ENCODE measurements at places on chromosomes 3 and 15.

- DNase-seq = no peak
Observed at GRCh38 chr15:60479361-60480110, 594 bp upstream of the ICE2 start.

- no peak for DNase-seq
Observed at GRCh38 chr3:129567939-129568338, 25.0 kb downstream of the H1-8 start.

- DNase-seq = peak; percentile 49
Observed at GRCh38 chr15:56042982-56043980, 49.9 kb upstream of the NEDD4 start.

DNA sequence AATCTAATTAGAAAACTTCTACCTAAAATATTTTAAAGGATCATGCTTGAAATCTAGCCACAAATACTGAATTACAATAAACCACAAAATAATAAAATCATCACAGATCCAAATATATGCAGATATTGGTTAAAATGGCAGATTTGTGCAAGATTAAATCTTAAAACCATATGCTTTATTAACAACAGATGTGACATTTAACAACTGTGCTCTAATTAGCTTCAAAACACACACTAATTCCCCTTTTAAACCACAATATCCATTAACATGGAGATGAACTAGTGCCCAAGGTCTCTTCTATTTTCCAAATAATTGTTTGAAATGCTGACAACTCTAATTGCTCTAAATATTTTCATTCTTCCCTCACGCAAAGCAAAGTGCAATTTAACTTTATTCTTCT is 1530.3 kb downstream of the SI start:
- DNase-seq = no peak

DNA sequence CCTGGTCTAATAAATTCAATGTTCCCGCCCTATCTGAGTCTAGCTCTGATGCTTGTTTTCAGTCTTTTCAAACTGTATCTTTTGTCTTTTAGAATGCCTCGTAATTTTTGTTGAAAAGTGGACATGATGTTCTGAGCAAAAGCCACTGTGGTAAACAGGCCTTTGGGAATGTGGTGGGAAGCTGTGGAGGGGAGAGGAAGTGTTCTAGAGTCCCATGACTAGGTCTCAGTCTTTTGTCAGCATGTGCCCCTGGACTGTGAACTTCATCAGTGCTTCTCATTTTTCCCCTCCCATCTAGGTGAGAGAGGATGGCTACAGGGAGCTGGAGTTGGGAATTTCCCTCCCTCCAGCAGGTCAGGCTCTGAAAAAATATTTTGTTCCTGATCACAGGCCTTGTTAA is 33.7 kb downstream of the SUSD5 start:
- no peak for DNase-seq

- no peak for DNase-seq
Observed at GRCh38 chr3:62446337-62446940, 73.1 kb upstream of the FEZF2 start.

GRCh38 chr3:134613006-134613520 is 37.8 kb downstream of the KY start:
- DNase-seq = no peak

DNA sequence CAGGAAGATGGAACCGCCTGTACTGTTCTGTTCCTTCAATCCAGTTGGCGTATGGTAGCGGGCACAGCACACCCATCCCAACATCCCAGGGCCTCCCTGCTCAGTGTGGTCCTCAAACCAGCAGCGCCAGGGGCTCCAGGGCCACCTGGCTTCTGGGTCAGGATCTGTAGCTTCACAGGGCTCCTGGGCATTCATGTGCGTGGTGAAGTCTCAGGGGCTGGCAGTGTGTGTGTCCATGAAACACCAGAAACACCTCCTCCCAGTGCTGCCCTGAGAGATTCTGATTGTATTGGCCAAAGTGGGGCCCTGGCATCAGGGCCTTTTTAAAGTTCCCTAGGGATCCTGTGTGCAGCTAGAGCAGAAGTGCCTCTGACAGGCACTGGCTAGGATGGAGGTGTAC is 42.1 kb downstream of the ABTB1 start:
- no peak for DNase-seq

GRCh38 chr3:64047787-64048186 is 24.5 kb upstream of the PSMD6 start:
- no peak for DNase-seq

GRCh38 chr15:99105514-99106341 is 848 bp downstream of the SYNM start:
- DNase-seq = peak; percentile 57

DNA sequence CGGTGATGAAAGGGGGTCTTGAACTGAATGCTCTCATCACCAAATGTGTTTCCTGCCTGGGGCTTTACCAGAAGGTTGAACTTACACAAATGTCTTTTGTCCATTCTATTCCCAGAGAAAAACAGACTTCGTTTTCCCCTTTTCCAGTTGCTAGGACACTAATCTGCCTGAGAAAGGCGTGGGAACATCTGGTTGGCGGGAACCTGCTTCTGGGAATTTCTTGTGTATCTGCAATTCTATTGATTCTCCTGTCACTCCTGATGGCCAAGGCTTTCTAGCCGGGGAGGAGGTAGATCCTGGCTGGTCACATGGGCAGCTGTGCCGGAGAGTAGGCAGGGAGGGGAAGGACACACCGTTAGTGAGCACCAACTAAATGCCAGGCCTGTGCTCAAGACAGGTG is 31.1 kb upstream of the CCDC174 start:
- no peak for DNase-seq

- no peak for DNase-seq
Observed at GRCh38 chr3:52126500-52126899, 27.7 kb downstream of the POC1A start.

DNA sequence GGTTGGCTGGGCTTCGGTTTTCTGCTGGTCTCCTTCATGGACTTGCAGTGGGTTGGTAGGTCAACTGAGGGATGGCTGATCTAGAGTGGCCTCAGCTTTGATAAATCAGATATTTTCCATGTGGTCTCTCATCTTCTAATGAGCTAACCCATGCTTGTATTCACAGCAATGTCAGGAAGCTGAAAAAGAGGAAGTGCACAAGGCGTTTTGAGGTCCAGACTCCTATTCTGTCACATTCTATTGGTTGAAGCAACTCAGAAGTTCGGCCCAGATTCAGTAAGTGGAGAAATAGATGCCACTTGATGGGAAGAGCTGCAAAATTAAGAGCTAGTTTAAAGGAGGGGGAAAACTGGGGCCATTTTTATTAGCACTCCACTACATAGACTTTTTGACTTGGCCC is 361.2 kb downstream of the DIPK2A start:
- no peak for DNase-seq

DNA sequence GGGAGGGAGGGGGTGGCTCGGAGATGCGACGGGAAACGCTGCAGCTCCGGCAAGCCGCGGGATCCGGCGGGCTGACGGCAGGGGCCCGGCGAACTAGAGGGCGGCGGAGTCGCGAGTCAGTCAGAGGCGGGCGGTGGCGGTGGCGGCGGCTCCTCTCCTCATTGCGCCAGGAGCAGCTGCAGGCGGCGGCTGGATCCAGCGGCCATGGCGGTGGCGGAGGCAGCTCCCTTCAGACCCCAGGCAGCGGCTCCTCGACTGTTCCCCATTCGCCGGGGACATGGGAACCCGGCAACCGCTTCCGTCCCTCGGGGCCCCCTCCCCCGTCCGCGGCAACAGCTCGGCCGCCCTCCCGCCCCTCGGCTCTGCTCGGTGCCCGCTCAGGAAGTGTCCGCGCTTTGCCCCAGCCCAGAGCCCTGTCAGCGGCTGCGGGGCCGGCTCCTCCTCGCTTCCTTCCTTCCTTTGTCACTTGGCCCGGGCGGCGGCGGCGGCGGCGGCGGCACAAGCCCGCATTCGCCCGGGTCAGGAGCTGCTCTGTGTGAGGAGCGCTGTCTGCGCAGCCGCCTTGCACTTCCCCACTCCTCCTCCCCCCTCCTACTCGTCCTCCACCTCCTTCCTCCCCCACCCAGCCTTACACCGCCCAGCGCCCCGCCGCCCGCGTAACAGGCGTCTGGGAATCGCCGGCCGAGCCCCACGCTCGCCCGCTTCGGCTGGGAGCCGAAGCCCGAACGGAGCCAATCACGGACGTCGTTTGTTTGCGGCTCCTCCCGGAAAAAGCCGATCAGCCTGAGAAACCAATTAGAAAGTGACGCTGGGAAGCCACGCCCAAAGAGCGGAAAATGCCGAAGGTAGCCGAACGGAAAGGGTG is at the start of gene GSK3B:
TSS of gene GSK3B (minus strand) at position 537 of the 865 bp plus-strand sequence. CDS start 1,013 bp downstream, outside the sequence.
- peak; percentile 99 for DNase-seq

DNA sequence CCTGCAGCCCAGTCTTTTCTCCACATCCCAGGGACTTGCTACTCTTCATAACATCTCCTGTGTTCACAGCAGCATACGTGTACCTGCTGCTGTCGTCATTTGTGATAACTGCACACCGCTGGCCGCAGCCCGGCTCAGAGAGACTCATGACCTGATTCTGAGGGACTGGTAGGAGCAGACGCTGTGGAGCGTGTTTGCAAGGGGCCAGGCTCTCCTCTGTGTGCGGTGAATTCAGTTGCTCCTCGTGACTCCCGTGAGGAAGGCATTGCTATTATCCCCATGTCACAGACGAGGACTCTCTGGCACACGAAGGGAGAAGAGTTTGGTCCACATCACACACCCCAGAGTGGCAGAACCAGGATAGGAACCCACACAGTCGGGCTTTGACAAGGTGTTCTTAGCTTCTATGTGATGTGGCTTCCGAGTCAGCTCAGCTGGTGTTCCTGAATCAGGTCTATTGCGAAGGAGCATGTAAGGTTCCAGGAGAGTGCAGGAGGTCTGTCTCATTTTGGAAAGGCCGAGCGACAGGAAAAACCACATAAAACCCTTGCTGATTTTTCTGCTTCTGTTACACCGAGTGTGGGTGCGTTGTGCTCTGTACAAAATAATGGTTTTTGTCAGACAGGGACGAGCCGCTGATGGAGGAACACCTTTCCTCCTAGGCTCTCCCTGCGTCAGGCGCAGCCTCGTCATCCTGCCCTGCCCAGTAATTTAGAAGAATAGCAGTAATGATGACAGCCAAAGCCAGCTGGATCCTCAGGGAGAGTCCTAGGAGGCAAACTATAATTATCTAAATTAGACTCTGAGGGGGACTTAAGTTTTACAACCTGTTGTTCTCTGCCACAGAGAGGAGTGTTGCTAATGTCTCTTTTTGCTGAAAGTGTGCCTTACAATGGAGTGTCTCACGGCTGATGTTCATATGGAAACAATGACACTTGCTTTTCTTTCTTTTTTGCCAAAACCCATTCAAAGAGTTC is 157.5 kb upstream of the RGMA start:
- no peak for DNase-seq

DNA sequence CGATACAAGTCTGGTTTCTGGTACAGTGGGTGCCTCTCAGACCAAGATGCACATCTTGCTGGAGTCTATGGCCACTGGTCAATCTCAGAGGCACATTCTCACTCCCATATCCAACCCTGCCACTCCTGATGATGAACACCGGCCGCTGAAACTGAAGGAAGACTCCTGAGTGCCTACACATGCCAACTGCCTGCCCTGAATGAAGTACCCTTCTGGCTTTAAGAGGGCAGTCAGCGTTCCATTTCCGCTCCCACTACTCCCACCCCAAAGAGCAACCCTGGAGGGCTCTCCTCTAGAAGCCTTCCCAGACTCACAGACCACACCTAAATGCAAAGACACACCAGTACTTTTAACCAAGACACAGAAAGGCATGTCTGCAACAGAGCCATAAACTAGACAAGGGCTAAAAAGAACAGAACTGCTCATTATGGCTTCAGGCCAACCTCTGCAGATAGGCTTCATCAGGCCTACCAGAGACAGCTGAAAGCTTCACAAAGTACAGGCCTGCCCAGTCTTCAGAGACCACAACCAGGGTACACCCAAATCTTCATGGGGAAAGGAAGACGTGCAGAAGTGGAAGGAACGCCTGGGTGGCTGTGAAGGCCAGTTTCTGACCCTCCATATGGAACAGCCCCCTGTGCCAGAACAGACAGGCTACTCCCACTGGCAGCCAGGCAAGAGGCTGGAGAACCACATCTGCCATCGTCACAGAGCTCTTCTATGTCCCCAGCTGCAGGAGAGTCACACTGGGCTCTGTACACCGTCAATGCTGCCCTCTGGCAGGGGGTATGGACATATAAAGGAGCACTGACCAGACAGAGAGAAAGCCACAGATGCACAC is 14.3 kb downstream of the ANP32A start:
- no peak for DNase-seq

GRCh38 chr3:46097691-46098241 is 70.5 kb upstream of the XCR1 start:
- no peak for DNase-seq

DNA sequence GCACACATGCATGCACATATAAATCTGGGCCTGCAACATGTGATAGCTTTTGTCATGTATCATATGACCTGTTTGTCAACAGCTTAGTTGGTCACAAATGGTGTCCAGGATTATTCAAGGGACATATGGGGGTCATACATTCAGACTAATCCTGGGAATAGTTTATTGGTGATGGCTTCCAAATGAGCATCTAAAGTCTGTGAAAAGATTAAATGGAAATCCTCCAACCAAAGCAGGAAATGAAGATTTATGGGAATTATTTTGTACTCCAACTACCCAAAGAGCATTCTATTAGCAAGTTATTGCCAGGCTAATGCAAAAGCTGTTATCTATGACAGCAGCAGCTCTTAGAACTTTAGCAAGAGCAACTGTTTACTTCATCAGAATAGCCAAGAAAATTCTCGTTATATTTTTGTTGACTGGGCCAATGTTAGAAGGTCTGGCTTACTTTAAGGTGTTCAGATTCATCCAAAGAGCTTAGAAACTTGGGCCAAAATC is 7.1 kb downstream of the FSTL1 start:
- no peak for DNase-seq

DNA sequence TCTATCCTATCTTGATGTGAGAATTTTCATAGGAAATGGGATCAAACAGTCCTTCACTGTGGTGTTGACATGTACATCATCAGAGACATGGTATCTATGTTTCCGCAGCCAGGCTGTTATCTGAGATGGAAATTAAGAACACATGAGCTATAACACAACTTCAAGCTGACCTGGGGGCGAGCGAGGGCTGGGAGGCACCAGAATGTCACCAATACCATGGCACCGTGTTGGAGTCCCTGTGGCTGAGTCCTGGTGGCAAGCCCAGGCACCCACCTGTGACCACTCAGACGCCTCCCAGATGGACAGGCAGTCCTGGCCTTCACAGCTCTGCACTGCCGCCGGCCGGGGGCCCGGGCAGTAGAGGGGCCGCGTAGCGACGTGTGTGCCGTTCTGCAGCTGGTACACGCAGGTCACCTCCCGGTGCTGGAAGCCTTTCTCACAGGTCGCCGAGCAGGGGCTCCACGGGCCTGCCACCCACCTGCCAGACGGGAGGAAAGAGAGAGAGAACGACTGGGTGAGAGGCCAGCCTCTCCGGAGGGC is 263.9 kb upstream of the LYSMD4 start:
- no peak for DNase-seq

- no peak for DNase-seq
Observed at GRCh38 chr15:96336596-96337364, 6.3 kb downstream of the NR2F2 start.

DNA sequence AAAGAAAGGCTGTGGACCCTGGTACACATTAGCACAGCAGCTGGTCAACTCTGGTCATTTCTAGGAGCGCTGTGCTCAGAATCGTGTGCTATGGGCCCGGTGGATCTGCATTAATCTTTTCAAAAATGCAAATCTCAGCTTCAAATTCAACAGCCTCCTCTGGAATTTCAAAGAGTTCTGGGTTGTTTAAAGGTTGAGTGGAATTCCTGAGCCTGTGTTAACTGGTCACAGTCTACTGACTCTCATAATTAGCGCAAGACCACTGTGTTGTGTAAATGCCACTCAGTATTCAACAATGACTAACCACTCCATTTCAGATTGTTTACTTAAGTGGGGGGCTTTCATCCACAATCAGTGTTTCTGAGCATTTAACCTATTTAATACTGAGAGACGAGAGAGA is 2.7 kb upstream of the ARNT2 start:
- no peak for DNase-seq

All from effector memory CD8-positive, alpha-beta T cell (primary cell).